Fibroblast of skin of scalp (primary cell): ENCODE measurements at places on chromosomes 7 and 10.

- no peak for DNase-seq
These were observed 41.4 kb downstream of the NEURL1 start for GRCh38 chr10:103534621-103535498.

DNA sequence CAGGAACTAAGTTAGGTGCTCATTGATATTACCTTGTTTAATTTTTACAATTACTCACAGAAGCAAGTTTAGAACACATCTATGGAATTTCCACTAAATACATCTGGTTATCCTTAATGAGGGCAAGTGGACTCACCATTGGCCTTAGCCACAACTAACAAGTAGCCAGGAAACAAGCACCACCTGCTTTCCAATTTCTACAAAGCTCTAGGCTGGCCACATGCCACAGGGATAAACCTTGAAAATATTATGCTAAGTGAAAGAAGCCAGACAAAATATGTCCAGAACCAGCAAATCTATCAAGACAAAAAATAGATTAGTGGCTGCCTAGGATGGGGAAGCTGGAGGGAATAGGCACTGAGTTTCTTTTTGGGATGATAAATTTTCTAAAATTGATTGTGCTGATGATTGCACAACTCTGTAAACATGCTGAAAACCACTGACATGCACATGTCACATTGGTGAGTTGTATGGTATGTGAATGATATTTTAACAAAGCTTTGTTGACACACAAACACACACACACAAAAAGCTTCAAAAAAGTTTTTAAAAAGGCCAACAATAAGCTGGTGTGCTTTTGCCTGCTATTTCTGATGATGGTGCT, 179.4 kb downstream of the CPEB3 start:
- DNase-seq: no peak

DNA sequence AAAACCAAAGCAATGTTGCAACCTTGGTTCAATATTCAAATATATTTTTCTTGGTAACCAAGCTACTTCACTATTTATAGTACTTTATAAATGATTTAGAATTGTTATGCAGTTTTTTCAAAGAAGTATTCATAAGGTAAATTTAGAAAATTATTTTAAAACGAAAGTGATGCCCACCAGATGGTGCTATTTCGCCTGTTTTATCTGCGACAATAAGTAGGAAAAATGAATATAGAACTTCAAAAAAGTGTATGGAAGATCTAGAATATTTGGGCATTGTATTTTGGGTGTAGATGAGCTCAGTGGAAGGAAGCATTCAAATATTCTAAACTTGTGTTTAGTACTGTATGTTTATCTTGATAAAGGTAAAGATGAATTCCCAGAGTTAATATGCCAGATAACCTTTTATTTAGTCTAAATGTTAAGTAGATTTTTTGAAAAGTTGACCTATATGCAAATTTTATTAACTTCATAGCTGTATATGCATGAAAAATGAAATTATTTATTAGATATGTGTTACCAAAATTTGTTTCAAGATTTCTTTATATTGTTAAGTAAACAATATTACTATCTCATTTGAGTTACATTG, 93.2 kb downstream of the ADK start:
- DNase-seq: peak; percentile 54

DNA sequence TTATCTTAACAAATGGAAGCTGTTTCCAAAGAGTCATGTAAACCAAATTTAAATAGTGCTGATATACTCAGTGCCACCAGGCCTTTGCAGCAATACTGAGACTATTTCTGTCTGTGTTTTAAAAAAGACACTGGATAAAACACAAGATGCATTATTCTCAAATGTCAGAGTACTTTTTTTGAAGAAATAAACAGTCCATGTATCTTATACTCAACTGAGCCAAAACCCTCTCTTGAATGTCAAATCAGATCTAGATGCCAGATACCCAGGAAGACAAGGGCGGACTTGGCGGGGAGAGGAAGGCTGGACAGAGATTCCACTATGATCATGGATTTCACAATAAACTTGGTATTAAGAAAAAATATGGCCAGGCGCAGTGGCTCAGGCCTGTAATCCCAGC, 127.6 kb downstream of the COBL start:
- no peak for DNase-seq

- DNase-seq: no peak
These were observed 100.7 kb downstream of the LSMEM1 start for GRCh38 chr7:112581529-112581928.

DNA sequence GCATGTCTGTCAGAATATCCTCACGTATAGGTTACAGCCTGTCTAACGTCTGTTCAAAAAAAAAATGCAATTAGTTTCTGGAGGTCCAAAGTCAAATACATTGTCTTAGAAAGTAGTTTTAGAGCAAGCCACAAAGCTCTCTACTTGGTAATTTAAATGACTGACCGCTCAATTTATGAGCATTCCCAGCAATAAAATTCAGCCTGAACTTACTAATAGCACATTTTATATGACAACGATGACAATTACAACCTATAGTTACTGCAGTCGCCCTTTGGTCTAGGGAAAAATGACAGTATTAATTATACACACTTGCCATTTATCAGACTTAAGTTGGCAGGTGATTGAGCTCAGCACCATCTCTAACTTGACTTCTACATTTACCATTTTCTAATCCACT, 425.8 kb upstream of the STEAP1 start:
- no peak for DNase-seq

- no peak for DNase-seq
These were observed 15.8 kb downstream of the CYCS start for GRCh38 chr7:25109276-25109675.

DNA sequence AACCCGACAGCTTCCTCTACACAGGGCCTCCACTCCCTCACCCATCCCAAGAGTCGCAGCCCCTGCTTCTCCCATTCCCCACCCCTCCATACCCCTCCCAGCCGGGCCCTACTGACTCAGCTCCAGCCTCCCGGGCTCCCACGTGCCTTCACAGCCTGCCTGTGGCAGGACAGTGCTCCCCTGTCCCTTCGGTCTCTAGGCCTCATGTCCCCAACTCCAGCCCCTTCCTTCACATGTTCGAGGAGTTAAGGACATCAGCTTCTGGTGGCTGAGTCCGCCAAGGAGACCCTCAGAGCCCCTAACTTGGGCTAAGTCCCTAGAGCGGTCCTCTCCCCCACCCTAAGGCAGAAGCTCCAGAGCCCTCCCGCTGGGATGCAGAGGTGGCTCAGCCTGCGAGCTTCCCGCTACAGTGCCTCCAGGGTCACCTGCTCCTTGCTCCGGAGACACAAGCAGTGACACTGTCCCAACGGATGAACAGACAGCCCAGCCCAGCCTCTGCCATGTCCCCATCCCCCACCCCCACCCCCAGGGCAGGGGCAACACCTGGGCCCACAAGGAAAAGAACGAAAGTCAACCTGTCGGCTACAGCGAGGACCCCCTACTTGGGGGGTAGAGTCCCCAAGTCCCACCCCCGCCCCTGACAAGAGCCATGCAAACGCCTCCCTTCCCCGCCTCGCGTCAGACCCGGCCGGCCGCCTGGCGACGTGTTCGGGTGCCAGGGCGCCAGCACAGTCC, 716 bp downstream of the SMARCD3 start:
- DNase-seq: peak; percentile 52

GRCh38 chr7:146528581-146528980, 412.0 kb downstream of the CNTNAP2 start:
- no peak for DNase-seq

- no peak for DNase-seq
These were observed 138.3 kb upstream of the HABP2 start for GRCh38 chr10:113414543-113414942.

DNA sequence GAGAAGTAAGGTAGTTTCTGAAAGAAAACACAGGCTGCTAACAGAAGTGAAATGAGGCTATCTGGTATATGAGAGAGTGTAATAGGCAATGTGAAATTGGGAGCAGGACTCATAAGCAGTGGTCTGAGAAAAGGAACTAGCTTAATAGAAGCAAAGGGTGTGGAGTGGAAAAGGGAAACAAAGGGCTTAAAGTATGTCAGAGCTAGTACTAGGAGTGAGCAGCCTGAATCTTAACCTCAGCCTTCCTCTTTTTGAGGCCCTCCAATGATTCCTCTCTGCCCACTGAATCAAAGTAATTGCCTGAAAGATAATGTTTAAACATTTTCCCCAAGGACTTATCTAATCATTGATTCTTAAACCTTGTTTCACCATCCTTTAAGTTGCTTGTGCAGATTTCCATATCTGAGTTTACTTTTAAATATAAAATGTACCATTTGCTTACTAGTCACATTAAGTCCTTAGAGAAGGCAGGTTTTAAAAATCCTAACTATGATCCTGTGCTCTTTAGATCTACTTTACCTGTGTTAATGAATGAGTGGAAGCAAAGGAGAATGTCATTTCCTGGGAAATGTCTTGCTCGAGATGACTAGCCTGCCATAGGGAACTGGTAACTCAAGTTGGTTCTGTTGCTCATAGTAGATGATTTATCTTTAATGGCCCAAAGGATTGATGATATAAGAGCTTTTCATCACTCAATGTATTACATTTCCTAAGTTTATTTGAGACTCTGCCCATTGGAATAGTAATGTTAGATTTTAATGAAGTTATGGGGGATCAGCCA, 155.0 kb downstream of the SKAP2 start:
- DNase-seq: no peak

- peak; percentile 93 for DNase-seq
These were observed 13.4 kb downstream of the NIPSNAP2 start for GRCh38 chr7:55977831-55978230.

- no peak for DNase-seq
These were observed 763.9 kb upstream of the COBL start for GRCh38 chr7:52080493-52080892.

DNA sequence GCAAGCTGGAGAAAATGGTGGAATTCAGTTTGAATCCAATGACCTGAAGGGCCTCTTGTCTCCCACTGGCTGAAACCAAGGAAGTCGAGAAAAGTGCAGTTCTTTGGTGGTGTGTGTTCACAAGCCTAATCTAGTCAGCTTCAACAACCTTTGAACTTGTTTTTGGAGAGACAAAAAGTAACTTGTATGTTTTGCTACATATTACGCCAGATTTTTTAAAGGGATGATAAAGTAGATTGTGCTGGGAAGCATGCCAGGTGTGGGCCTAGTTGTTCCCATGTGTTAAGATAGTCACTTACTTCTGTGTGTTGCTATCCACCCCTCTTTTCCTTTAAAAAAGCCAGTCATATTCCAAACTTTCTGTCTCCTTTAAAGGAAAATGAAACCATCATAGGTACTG, 79.7 kb upstream of the FAM3C start:
- no peak for DNase-seq

- peak; percentile 64 for DNase-seq
These were observed 115.5 kb upstream of the GNAI1 start for GRCh38 chr7:80018941-80019808.

GRCh38 chr10:102696736-102697135, 17.5 kb downstream of the ARL3 start:
- DNase-seq: no peak

DNA sequence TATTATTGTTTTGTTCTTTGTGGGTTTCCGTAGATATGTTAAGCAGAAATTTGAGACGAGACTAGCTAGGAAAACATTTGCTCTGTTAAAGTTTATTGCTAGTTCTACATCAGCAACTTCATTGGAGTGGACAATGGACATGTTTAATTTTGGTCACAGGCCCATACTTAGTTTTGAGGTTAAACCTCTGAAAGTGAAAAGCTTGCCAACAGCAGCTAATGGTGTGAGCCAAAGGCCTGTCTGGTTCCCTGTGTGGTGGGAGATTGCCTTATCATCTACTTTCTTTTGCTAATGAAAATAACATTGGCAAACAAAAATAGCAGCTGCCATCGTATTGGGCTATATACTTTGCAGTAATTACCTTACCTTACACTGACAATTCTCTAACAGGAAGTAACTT, 388.4 kb upstream of the FZD8 start:
- no peak for DNase-seq

- no peak for DNase-seq
These were observed 201.6 kb downstream of the PARD3 start for GRCh38 chr10:34613491-34613890.

- DNase-seq: no peak
These were observed 25.6 kb downstream of the PLAC9 start for GRCh38 chr10:80158126-80158525.

GRCh38 chr10:129864601-129865126, 99.4 kb downstream of the EBF3 start:
- DNase-seq: no peak

GRCh38 chr10:101112799-101113594, 18.1 kb upstream of the TLX1 start:
- no peak for DNase-seq

DNA sequence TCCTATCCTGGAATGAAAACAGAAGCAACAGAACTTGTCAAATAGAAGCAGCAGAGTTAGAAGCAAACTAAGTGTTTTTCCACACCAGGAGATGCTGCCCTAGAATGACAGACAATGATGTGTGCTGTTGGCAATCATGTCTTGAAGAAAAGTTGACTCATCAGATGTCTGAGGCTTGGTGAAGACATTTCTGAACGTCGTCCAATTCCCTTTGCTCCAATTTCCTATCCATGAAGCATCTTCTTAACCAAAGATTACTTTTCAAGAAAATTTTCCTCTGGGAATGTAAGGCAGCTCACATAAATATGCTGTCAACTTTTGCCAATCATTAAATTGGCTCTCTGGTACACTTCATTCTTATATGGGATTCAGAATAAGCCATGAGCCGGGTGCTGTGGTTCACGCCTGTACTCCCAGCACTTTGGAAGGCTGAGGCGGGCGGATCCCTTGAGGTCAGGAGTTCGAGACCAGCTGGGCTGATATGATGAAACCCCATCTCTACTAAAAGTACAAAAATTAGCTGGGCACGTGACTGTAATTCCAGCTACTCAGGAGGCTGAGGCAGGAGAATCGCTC, 34.6 kb downstream of the MALSU1 start:
- DNase-seq: peak; percentile 97

DNA sequence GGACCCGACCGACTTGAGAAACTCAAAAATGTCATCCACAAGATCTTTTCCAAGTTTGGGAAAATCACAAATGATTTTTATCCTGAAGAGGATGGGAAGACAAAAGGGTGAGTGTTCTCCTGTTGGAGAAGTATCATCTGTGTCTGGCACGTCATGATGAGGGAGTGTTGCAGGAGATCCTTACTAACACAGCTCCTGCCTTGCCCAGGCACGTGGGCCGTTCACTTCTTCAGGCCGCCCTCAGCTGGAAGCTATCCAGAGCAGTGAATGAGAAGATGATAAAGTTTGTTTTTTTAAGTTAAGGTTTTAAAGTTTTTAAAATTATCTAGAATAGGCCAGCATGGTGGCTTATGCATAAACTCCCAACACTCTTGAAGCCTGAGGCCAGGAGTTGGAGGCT, 6.2 kb downstream of the EIF3B start:
- no peak for DNase-seq

- DNase-seq: no peak
These were observed 5.7 kb downstream of the GLRX3 start for GRCh38 chr10:130141878-130142277.

DNA sequence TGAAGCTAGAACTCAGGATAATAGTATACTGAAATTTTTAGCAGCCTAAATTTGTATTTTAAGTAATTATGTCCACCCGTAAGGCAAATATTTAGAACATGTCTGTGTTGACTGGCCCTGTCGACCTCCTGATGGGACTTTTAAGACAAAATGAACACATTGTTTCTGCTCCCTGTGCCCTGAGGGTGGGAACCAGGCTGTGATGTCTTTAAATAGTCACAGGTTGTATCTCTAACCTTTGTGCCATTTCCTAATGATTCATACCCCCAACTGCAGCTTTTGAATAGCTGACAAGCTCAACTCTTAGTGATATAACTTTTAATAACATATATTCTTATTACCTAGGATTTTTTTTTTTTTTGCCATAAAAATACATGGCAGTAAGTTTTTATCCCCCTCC, 494.9 kb upstream of the AKR1E2 start:
- no peak for DNase-seq
